ENCODE measurements at places on chromosomes 11 and 22.

DNA sequence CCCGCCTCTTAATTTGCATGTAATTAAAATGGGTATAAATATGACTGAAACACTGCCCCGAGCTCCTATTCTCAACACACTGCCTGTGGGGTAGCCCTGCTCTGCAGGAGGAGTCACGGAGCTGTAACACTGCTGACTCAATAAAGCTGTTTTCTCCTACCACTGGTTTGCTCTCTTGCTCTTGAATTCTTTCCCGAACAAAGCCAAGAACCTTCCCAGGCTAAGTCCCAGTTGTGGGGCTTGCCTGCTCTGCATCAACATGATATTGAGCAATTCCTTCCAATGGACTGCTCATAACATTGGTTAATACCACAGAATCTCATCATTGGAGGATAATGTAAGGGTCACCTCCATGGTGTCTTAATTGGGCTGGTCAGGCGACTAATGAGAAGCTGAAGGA, 114.4 kb downstream of the FBXO7 start:
- DNase-seq: no peak

DNA sequence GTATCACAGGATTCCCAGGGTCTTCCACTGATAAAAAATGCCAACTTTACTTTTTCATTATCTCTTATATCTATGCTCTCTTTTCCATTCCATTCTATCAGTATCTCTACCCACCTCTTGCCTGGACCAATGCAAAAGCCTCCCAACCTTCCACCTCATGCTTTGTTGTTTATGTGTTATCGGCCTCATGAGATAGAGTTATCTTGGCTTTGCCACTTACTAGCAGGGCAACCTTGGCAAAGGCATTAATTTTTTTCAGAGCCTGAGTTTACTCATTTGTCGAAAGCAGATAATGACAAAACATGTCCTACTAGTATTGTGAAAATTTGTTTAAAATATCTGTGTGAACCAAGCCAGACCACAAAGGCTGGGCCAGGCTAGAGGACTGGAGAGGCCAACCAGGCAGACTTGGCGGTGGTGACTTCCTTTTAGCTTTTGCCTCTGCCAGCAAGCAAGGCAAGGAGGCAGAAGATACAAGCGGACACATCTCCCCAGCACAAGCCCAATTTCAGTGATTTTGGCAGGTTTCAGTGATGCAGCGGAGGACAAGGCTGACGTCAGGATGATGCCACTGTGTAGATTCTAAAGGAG, 106.9 kb downstream of the ADAMTS15 start:
- no peak for DNase-seq

DNA sequence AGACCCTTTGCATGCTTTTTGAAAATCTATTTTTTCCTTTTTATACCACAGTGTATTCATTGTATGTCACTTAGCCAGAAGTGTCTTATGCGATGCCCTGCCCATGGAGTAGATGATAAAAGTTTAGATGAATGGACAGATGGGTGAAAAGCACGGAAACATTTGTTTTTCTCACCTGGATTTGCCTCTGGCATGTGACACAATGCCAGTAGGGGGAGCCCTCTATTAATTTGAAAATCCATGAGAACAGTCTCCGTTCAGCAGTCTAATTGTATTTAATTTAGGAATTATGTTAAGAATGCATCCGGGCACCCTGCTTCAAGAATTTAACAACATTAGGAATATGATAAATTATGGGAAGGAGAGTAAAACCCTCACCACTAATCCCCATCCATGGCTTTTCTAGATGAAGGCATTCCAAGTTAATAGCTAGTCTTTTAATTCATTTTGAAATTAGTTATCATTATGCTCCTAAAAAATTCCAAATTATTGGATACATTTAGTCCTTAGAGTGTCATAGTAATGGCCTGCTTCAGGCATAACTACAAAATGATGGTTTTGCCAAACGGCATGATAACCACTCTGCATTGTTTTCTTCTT, 55.3 kb upstream of the ALKBH3 start:
- no peak for DNase-seq

- DNase-seq: no peak
Observed at GRCh38 chr11:100810146-100810545, 123.1 kb downstream of the ARHGAP42 start.

DNA sequence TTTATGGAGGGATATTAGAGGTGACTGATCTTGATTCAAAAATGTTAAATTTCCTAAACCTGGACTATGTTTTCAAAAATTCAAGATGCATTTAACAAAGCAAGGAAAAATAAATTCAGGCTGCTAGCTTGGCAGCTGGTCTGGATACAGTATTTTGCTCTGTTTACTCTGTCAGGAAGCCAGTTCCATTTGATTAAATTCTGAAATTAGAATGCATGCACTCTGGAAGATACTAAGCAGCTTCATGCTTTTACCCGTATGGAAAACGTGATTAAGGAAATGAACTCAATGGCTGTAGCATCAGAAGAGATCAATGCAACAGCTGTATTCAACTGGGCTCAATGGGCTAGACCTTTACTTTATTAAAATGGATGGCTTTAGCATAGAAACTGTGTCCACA, 14.2 kb downstream of the C11orf71 start:
- no peak for DNase-seq

GRCh38 chr22:33564683-33565082, 355.6 kb downstream of the LARGE1 start:
- DNase-seq: no peak

DNA sequence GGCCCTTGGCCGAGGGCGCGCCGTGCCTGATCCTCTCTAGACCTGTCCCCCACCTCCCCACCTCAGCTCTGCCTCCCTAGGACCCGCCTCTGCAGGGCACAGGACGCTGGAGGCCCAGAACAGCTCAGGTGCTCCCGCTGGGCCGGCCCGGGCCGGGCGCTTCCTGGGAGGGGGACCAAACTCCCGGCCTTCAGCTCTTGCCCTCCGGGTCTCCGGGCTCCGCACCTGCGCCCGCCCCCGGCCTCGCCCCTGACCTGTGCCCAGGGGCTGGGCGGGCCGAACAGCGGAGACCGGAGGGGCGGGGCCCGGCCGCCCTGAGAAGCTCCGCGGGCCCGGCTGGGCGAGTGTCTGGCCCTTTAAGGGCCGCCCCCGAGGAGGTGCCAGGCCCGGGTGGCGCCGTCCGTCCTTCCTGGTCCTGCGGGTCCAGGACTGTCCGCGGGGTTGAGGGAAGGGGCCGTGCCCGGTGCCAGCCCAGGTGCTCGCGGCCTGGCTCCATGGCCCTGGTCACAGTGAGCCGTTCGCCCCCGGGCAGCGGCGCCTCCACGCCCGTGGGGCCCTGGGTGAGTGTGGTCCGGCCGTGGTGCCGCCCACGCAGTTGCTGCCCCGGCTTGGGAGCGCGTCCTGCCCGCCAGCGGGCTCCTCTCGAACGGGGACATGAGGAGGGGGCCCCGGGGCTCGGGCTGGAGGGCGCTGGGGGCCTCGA, at the start of gene SSH3:
SSH3 (plus strand) TSS at position 399 of the 703 bp plus-strand sequence; CDS start at position 495, 96 bp downstream.
- DNase-seq: peak; percentile 58

DNA sequence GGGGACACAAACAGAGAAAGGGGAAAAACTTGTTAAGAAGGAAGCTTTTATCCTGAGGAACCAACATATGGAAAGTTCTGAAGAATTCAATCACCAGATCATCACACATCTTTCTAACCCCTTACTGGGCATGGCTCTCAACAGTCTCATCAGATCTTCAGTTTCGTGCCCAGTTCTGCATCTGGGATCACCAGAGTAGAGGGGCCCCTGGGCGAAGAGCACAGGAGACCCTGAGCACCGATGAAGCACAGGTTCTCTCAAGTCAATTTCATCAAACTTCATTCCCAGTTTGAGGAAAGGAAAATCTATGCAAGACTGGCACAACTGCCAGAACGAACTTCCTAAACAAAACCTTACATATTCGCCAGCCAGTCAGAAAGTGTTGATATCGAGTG, 8.5 kb upstream of the PYGM start:
- no peak for DNase-seq

DNA sequence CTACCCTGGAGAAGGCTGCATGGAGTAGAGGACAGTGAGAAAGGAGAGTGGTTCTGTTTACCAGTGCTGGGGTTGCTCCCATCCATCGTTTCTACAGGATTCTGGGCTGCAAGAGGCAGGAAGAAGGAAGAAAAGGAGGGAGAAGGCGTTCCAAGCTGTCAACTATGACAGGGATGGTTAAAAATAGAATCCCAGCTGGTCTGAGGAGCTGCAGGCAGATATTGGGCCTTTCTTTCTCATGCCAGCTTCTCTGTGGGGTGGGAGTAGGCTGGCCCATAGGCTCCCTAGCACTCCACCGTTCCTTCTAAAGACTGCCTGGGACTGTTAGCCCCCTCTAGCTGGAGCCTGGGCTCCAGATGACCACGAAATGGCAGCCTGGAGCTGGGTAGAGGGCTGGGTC, 13.6 kb downstream of the CCKBR start:
- DNase-seq: peak; percentile 59

GRCh38 chr11:70601861-70602538, 203.7 kb downstream of the CTTN start:
- DNase-seq: no peak

- no peak for DNase-seq
Observed at GRCh38 chr11:114612686-114613085, 17.1 kb upstream of the NXPE4 start.

DNA sequence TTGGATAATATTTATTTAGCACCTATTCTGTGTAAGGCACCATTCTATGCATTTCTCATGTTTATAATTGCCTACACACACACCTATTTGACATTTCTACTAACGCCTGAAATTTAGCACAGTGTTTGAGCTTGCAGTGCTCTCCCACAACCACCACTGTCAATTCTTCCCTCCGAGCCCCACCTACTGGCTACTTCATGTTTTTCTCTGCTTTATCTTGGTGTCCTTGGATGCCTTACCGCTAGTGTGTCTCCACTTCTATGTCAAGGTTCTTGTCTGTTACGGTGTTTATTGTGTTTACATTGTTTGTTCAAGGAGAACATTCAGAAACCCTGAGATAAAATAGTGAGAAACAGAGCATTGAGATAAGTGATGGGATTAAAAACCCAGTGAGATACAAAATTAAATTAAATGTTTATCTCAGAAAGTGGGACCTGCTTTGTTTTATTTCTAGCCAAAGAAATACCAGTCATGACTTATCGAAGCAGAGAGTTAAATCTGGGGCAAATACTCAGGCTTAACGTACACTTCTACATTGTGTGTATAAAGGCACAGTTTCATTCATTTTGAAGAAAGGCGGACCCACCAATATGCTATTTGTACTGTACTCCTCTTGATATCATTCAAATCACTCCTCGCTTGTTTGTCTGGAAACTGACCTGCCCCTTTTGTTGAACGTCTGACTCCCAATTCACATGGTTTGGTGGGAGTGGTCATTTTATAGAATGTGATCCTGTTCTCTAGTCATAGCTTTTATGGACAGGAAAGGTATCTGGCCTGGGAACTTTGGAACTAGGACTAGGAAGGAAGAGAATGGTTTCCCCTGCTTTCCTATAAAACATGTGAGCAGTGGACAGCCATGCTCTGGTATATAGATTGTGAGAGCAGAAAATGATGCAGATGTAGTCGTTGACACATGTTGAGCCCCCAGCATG, 39.2 kb upstream of the SLC36A4 start:
- no peak for DNase-seq

DNA sequence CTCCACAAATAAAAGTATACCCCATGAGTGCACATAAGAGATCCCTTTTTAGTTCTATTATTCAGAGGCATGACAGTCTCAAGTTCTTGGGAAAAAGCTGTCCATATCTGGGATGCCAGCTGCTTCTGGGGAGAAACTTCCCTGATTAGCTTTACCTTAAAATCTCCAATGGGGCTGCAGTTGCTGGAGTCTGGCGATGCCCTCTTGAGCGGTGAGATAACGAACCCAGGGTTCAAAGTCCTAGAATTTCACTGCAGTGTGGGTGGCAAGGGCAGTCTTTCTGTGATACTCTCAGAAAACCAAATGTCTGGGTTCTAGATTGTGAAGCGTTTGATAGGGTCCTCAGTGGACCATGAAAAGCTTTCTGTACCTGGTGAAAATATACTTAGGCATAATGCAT, 7.4 kb upstream of the PRR33 start:
- DNase-seq: no peak

DNA sequence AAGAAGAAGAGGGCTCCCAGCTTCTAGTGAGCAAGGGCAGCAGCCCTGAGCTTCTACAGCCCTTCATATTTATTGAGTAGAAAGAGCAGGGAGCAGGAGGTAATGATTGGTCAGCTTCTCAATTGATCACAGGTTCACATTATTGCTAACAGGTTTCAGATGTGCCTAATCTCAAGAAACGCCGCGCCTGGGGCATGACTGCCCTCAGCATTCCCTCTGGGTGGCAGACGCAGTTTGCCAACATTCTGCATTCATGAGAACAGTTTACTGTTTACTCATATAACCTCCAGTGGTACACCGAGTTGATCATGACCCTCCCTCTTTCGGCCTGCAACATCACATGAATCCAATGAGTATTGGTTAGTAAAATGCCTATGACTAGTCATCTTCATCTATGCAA, 4.7 kb upstream of the ZNF74 start:
- no peak for DNase-seq

DNA sequence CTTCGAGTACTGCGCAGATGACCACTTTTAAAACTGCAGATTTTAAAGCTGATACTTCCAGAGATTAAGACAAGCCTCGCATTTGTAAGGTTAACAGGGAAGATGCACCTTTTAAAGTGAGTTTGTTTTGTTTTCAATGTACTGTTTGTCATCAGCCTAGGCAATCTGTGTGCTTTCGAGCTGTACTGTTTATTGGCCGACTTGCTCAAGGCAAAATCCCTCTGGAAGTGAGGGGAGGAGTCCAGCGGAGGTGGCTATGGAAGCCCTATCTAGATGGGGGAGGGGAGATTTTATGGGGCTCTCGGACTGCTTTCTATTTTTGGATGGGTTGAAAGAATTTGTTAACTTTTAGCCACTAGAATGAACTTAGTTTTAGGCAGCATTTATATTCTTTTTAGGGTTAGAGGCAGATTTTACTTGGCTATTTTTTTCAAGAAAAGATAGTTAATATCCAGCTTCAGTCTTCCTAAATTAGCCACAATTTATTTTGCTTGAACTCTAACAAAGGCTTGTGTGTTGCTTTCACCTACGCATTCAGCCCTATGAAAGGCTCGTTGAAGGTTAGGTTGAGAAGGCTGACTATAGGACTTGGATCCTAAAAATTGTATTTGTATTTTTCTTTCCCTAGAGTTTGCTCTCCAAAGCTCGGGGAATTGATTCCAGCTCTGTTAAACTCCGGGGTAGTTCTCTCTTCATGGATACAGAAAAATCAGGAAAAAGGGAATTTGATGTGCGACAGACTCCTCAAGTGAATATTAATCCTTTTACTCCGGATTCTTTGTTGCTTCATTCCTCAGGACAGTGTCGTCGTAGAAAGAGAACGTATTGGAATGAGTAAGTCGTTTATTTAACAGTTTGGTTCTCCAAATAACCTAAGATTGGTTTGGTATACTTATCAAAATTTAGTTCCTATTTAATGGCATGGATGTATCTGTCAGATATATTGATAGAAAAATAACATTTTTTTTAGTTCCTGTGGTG, 2.1 kb downstream of the WEE1 start:
- DNase-seq: no peak

- no peak for DNase-seq
Observed at GRCh38 chr11:59812220-59812619, 1.6 kb upstream of the MRPL16 start.

DNA sequence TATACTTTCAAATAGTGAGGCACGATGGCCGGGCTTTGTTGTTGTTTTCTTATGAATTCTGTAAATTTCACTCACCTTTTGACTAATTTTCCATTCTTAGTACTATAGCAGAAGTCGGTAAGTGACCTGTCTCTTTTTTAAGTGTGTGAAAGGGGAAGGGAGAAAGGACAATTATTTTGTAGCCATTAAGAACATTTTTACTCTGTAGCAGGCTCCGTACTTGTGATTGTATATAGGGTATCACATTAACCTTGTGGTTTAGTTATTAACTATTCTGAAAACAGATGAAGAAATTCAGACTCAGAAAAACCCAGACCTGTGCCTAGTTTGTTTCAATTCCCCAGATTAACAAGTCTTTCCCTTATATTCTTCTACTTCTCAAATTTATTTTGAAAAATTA, 78.7 kb downstream of the CASP12 start:
- no peak for DNase-seq
